ENCODE measurements at places on chromosomes 13 and 19.

GRCh38 chr19:19464339-19465098, 50.8 kb downstream of the TSSK6 start:
- DNase-seq = no peak

GRCh38 chr19:19487950-19488874, 27.1 kb downstream of the TSSK6 start:
- DNase-seq = no peak

DNA sequence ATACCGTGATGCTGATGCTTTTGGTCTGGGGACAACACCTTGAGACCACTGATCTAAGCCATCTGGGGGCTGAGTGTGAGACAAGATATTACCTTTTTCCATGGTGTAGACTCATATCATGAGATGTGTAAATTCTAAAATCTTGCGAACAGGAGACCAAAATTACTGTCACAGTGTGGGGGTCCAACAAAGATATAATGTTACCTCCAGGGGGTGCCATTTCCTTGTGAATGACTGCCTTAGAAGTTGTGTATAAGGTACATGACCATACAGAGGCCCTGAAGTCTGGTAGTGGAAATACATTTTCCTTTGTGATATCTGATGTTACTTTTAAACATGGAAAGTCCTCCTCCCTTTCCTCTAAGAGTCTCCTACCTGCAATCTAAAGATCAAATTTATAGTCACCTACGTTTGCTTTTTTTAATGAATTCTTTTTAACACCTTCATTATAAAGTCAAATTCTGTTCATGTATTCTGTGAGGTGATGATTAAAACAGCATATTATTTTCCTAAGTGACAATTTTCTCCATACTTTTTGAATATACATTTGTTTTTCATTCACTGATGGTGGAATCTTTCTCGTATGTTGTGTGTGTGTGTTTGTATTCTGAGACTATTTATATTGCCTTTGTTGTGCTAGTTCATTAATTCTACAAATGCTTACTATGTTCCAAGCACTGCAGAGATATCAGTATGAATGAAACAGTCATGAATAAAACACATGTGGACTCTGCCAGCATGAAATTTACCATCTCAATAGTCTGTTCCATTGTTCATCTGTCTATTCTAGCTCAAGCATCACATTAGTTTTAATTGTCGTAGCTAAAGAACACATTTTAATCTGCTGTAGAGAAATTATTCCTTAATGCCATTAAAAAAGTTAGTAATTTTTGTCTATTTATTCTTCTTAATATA, 113.7 kb downstream of the RFC3 start:
- DNase-seq = no peak

GRCh38 chr19:8487137-8487851, 15.1 kb downstream of the PRAM1 start:
- DNase-seq = no peak

DNA sequence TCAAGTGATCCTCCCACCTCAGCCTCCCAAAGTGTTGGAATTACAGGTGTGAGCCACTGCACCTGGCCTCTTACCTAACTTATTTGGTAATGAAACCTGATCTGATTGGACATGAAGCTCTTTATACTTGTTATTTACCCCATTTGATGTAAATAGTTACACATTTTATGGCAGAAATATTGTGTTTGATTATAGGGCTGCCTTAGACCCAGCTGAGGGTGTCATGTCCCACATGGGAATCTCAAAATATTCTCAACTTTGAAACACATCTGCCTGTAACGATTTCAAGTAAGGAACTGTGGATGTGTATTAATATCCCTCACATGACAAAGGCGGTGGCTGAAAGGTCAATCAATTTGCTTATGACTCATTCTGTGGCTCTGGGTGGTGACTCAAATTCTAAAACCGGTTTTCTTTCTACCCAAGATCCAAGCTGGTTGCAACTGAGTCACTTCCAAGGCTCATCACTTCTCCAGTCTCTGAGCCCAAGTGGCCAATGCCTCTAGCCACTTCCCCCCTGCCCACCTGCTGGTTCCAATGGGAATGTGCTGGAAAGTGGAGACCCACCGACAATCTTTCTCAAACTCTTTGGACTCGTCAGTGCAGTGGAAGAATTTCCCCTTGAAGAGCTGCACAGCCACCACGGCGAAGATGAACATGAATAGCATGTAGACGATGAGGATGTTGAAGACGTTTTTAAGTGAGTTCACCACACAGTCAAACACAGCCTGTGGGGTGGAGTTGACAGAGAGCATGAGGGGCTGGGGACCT, 110.9 kb downstream of the IER2 start:
- no peak for DNase-seq

DNA sequence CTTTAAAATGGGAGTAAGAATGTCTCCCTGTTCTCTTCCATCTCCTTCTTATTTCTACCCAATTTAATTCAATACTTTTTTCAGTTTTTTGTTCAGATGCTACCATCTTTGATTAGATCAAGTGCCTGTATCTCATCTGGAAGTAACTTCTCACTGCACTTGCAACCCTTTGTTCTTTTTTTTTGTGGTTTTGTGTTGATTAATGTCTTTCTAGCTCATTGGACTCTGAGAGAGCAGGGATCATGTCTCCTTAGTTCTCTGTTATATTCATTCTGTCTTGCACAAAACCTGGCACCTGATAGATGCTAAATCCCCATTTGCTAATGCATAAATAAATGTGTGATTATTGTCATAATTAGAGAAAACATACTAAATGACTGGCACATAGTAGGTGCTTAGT, 834 bp upstream of the ITGBL1 start:
- no peak for DNase-seq

- DNase-seq = no peak
These were observed 53.5 kb upstream of the OLFM4 start for GRCh38 chr13:52975161-52975560.

DNA sequence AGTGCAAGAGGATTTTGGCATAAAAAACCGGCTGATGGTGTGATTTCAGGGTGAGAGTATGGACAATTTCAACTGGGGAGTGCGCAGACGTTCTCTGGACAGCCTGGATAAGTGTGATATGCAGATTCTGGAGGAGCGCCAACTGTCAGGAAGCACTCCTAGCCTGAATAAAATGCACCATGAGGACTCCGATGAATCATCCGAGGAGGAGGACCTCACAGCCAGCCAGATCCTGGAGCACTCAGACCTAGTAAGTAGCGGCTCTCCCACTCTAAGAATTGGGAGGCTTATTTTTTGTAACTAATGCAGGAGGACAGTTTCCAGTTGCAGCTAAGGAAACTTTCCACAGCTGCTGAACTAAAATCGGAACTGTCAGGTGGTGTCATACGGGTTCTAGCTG, 53.6 kb downstream of the ZAR1L start:
- DNase-seq = no peak

DNA sequence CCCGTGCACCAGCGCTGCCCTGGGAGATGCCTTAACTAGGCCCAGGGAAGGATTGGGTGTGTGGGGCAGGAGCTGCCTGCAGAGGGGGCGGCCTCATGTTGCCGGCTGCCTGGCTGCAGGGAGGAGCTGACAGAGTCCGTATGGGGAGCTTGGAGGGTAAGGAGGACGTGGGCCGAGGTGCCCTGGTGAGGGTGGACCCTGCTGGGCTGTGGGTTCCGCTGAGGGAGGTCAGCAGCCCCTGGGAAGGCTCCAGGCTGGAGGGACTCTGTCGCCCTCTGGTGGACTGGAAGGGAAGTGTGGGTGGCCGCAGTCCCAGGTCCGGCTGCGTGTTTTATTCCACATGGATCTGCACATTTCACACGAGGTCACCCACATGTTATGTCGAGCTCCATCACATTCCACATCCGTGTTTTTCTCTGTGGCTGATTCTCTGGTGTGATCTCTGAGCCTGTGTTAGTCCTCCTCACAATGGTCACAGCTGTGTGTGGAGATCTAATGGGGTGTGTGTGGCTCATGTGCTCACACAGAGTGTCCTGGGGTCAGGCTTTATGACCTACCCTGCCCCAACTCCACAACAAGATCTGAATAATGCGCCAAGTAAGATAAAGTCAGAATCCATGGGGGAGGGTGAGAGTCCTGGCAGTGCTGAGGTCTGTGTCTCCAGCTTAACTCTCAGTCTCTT, 1.8 kb upstream of the CEACAM8 start:
- DNase-seq = no peak

DNA sequence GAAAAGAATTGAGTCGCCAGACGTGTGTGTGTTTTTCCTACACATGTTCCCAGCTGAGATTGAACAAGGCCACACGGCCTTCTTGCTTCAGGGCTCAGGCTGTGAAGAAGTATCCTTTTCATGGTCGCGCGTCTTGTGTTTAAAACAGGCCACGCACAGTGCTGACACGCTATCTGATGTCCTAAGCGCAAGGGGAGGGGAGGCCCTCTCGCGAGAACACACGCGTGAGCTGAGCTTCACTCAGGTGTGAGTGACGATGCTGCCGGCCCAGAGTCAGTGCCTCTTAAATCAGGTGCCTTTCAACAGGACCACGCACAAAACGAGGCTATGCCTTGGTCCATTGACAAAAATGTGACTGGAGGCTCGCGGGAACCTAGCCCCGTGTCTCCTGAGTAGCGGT, 103.7 kb downstream of the TEX29 start:
- DNase-seq = no peak

- DNase-seq = no peak
These were observed 49.3 kb upstream of the GPR183 start for GRCh38 chr13:99356262-99357091.

DNA sequence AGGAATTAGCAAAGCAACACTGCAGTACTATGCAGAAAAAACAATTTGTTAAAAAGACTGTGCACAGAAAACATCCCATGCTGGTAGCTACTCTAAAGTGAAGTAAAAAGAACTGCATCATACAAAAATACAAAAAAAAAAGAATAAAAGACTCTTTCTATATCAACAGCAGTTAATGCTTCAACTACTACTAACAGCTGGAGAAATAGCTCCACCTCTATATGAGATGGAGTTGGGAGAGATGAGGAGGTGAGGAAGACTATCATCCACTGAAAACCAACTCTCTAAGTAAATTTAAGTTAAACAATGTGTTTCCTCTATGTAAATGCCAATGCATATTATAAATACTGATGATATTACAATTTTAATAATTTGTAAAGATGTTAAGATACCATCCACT, 1.8 kb downstream of the ZC3H13 start:
- no peak for DNase-seq

DNA sequence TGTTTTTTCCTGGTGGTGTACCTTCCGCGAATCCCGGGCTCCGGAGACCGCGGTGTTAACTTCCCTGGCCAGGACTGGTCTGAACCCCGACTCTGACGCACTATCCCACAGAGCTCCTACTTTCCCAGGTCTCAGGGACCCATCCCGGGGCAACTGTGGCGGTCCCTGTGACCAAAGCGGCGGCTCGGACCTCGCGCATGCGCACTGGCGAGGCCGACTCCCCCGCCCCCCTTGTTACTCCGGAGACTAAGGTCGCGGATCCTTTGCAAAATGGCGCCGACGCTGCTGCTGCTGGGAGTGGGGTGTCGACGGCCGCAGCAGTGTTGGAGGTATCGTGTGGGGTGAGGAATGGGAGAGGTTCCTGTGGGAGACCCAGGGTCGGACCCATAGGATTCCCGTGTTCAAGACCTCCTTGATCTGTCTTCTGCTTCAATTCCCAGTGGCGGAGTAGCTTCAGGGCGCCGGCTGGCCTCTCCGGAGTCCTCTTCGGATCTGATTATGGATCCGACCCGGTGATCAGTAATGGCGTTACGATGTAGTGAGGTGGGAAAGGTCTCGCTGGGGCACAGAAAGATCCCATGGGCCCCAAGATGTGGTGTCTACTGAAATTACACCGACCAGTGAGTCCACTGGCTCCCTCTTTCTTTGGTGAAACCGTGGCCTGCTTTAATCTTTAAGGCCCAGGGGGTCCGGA, 66.6 kb upstream of the ZNF527 start:
- DNase-seq = no peak

DNA sequence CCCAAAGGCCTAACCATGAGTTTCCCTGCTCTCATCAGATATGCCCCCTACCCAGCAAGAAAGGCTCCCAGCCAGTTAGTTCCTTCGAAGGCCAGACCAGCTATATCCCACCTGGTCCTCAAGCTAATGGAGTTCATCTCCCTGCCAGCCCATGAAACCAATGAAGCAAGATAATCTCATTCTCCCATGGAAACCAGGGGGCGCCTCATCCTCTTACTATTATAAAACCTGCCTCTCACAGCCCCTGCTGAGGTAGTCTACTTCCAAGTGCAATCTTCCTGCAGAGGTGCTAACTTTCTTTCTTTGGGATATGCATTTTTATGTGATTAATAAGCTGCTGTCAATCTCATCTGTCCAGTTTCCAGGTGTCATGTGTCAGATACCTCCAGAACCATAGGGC, 34.0 kb upstream of the ZNF573 start:
- DNase-seq = no peak

- no peak for DNase-seq
These were observed 107.3 kb upstream of the STARD13 start for GRCh38 chr13:33392794-33393405.

GRCh38 chr13:24042710-24043440, 117.6 kb upstream of the SPATA13 start:
- no peak for DNase-seq

DNA sequence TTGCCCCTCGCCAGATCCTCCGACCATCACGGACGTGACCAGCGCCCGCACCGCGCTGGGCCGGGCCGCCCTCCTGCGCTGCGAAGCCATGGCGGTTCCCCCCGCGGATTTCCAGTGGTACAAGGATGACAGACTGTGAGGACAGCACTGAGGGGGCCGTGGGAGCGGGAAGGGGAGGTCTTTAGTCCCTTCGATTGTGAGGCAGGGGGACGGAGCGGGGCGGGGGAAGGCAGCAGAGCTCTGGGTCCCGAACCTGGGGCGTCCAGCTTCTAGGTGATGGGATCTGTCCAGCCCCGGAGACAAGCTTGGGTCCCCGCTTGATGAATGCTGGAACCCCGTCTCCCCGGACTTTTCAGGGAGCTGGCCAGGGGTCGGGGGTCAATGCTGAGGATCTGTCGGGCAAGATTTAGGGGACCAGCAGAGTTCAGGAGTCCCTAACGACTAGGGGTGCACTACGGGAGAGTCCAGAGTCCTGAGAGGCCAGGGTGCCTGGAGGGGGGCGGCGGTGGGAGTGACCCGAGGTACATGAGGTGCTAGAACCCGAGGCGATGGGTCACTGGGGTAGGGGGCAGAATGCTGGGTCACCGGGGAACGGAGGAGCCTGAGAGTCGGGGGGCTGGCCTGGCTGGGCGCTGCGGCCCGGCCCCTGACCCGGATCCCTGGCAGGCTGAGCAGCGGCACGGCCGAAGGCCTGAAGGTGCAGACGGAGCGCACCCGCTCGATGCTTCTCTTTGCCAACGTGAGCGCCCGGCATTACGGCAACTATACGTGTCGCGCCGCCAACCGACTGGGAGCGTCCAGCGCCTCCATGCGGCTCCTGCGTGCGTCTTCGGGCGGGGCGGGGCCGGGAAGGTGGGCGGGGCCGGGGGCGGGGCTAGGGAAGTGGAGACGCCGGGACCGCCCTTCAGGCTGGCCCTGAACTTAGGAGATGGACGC, 14.6 kb downstream of the VSIG10L start:
- DNase-seq = no peak

- no peak for DNase-seq
These were observed 132.9 kb downstream of the SLITRK6 start for GRCh38 chr13:85666356-85666755.

All from NCI-H1436 (cell line).